Bronchial epithelial cell (primary cell): ENCODE measurements at places on chromosomes 4 and X. TPM values are rescaled to one million over a fixed set of nuclear protein-coding genes. Genes with fewer than 3 reads are reported as not detected.

- no peak for DNase-seq
Observed at GRCh38 chr4:128589384-128589965, 220.0 kb upstream of the JADE1 start.

DNA sequence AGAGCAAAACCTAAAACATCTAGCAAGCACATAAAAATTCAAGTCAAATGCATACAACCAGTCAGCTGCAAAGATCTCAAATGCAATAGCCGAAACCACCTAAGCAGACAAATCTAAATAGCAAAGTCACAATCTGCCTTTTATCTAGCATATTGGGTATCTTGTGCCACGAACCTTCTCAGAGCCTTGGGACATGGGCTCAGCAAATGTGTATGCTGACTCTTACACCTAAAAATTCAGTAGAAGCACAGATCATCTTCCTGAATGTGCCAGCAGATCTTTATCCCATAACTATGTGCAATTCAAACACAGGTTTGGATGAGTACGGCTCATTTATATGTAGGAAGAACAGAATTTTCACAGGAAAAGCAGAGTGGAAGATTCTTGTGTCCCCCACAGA is 492.1 kb downstream of the INPP4B start:
- no peak for DNase-seq

GRCh38 chrX:17370191-17370590 is 4.8 kb upstream of the NHS start:
- no peak for DNase-seq

- DNase-seq = no peak
Observed at GRCh38 chrX:13283512-13283911, 36.3 kb downstream of the ATXN3L start.

Gene CT45A2
- not detected in 2 replicates for total RNA-seq
